ENCODE measurements at places on chromosomes 11 and 22. TPM values are rescaled to one million over a fixed set of nuclear protein-coding genes. Genes with fewer than 3 reads are reported as not detected.

DNA sequence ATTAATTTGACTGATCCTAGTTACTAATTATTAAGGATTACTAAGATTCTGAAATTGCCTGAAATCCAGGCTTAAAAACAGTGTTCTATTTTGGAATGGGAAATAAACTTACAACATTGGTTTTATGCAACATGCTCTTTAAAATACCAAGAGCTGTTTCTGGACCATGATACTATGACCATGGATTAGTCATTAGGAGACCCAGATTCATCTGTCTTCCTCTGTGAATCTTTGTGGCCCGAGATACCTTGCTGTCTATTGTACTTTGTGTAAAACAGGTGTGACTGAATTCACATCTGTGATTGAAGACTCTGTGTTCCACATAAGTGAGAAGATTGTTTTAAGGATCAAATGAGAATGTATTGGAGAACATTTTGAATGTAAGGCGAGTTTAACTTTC, 98.8 kb downstream of the HSD17B12 start:
- no peak overlapping the region for H3K27ac ChIP-seq
- H3K27me3 ChIP-seq = no peaks in the 10 kb centered on the region
- H3K4me1 ChIP-seq = no peaks in the 10 kb centered on the region
- no peak overlapping the region for H3K4me3 ChIP-seq

GRCh38 chr11:48080301-48080861, 100.0 kb downstream of the PTPRJ start:
- H3K36me3 ChIP-seq = peaks cover 3% of the 10 kb centered on the region
- DNase-seq = no peak
- peaks cover 33% of the 10 kb centered on the region for H3K4me1 ChIP-seq
- H3K4me3 ChIP-seq = no peak overlapping the region

RTL10 gene
- total RNA-seq = 11.9 TPM

OR1S2 gene
- not detected for total RNA-seq

C22orf31 gene
- total RNA-seq = not detected
